ENCODE measurements at places on chromosomes 7 and 10. TPM values are rescaled to one million over a fixed set of nuclear protein-coding genes. Genes with fewer than 3 reads are reported as not detected.

The LIPA gene
- 20.6 TPM for total RNA-seq

DNA sequence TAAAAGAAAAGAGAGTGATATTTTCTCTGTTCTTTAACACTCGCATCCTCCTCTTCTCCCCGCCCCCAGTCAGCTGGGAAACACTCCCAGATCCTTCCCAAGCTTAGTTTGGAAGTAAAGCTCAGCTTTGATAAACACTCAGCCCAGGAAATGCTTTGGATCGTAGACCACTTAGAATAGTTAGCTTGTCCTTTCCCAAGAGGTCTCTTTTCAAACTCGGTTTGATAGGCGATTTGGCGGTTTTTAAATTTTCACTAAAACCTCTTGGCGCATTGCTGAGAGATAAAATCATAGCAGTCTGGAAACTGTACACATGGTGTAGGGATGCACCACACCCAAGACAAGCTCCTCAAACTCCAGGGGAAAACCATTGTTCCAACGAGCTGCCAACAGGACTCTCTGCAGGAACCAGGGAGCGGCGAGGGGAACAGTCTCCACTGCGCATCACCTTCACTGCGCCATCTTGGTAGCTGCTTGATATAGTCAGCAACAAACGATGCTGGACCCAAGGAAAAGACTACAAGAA lies 22.3 kb downstream of the SMURF1 start:
- H3K27ac ChIP-seq: peak overlapping the region; percentile 21
- peaks cover 69% of the 10 kb centered on the region for H3K4me1 ChIP-seq
- no peaks in the 10 kb centered on the region for H3K36me3 ChIP-seq
- no peak for DNase-seq
- no peaks in the 10 kb centered on the region for H3K27me3 ChIP-seq
- no peak overlapping the region for H3K4me3 ChIP-seq

GRCh38 chr10:119314061-119314460 lies 106.7 kb downstream of the GRK5 start:
- no peaks in the 10 kb centered on the region for H3K36me3 ChIP-seq
- no peak overlapping the region for H3K4me3 ChIP-seq
- DNase-seq: no peak
- H3K27me3 ChIP-seq: no peaks in the 10 kb centered on the region
- no peak overlapping the region for H3K27ac ChIP-seq

DNA sequence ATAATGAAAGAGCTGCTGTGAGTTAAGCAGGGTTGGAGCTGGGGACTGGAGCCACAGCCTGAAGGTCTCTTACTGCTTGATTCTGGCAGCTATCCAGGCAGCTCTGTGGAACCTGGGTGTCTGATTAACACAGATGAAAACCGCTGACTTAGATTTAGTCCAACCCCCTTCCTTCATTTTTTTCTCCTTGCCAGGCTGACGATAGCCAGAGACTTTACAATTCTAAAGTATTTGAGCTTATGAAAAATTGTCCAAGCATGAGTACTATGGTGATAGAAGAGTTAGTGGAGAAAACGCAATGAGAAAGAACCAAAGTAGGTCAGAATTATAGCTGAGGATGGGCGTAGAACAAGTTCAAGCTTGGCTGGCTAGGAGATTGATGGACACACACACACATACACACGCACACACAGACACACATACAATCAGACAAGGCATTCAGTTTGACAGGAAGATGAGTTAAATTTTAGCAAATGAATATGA lies 13.5 kb upstream of the GPR85 start:
- H3K4me1 ChIP-seq: peaks cover 3% of the 10 kb centered on the region
- H3K4me3 ChIP-seq: no peak overlapping the region
- H3K36me3 ChIP-seq: no peaks in the 10 kb centered on the region
- no peaks in the 10 kb centered on the region for H3K27me3 ChIP-seq
